ENCODE measurements at places on chromosomes 4 and X.

DNA sequence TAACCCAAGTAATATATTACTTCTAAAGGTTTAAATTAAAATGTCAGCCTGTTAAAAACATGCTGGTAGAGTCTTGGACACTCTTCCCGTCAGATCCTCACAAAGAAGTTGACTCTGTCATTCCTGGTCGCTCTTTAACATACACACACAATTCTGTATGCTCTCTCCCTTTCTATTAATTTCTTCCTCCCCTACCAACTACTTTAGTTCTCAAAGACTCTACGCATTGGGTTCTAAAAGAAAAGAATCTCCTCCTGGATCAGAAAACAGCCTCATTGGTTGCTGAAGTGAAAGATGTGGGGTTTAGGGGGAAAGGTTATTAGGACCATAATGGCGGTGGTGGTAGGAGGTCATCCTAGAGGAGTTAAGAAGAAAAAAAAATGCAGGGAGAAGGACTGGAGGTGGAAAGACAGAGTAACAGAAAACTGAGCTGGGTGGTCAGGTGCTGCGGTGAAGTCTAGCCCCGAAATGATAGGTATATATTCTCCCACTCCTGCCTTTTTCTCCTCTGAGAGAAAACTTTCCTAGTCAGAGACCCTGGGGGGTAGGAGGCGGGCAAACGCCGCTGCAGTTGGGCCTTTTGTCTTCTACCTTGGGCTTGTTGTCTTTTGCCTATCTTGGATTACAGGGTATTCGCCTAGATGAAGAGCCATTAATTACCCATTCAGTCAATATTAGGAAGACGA, 5.2 kb upstream of the PITX2 start:
- no peak for DNase-seq

- no peak for DNase-seq
These were observed 2.5 kb downstream of the FGF5 start for GRCh38 chr4:80268936-80269335.

DNA sequence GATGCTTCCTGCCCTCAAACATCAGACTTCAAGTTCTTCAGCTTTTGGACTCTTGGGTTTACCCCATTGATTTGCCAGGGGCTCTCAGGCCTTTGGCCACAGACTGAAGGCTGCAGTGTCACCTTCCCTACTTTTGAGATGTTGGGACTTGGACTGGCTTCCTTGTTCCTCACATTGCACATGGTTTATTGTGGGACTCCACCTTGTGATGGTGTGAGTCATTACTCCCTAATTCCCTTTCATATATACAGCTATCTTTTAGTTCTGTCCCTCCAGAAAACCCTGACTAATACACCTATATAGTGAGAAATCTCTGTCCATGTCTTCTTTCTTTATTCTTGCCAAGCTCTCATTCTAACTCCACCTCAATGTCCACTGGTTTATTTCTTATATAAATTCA, 736.9 kb upstream of the HS3ST1 start:
- DNase-seq: no peak

DNA sequence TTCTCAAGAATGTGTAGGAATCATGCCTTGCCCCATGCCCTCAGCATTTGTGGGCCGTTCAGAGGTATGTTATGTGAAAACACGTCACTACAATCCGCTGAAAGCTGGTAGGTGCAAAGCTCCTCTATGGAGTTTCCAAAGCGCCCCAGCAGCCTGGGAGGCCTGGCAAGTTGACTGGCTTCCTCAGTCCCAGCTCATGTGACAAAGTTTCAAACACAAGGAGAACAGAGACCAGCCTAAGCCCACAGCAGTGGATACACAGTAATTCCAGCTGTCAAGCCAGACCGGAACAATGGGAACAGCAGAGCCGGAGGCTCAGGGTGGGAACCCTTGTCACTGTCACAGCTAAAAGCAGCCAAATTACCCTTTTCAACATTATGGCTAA, 33.5 kb downstream of the NAT8L start:
- no peak for DNase-seq

DNA sequence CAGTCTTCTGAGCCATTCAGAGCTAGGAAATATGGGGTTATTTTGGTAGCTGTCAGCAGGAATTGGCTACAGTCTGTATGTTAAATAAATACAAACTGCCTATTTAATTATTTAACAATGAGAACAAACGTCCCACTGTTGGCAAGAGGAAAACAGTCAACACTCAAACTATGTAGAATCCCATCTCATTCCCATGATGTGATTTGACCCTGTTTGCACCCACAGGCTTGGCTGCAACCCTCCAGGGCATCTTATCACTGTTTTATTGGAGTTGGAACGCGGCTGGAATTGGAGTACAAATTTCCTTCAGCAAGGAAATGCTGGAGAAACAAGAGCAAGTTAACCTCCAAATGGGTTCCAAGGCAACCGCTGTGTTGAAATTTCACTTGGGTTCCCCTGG, 124.0 kb downstream of the KIT start:
- no peak for DNase-seq

- no peak for DNase-seq
These were observed 117.4 kb upstream of the AFF2 start for GRCh38 chrX:148382983-148383382.

DNA sequence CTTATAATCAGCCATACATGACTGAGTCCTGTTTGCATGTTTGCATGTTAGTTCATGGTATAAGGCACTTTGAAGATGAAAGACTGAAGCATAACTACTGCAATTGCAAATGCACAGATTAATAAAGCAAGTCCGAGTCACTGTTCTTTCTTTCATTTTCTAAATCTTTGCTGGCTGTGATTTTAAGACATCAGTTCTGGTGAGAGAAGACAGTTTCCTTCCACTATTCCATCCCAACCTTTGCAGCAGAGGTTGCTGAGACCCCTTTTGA, 28.3 kb downstream of the RASL11B start:
- no peak for DNase-seq

GRCh38 chr4:54924891-54925290, 200.5 kb downstream of the KDR start:
- DNase-seq: no peak

DNA sequence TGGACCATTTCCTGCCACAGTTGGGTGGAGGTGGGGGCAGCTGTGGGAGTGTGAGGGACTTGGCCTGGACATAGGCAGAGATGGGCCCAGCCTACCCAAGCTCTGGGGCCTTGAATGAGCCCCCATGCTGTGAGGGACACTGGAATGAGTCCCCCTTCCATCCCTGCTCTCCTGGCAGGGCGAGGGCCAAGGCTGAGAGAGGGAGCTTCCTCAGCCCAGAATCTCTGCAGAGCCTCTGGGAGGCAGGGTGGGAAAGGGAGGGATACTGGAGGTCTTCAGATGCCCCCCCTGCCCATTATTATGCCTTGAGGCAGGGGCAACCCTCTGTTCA, 124.5 kb upstream of the PJA1 start:
- no peak for DNase-seq

Data from activated CD4-positive, alpha-beta T cell treated with anti-CD3 and anti-CD28 coated beads, Interleukin-2, Interleukin-4, amounts not matched to agents 100 ng/mL and 50 ng/mL, durations not matched to agents 16 hours and 8 hours (primary cell).